ENCODE measurements at places on chromosomes 6 and 20.

DNA sequence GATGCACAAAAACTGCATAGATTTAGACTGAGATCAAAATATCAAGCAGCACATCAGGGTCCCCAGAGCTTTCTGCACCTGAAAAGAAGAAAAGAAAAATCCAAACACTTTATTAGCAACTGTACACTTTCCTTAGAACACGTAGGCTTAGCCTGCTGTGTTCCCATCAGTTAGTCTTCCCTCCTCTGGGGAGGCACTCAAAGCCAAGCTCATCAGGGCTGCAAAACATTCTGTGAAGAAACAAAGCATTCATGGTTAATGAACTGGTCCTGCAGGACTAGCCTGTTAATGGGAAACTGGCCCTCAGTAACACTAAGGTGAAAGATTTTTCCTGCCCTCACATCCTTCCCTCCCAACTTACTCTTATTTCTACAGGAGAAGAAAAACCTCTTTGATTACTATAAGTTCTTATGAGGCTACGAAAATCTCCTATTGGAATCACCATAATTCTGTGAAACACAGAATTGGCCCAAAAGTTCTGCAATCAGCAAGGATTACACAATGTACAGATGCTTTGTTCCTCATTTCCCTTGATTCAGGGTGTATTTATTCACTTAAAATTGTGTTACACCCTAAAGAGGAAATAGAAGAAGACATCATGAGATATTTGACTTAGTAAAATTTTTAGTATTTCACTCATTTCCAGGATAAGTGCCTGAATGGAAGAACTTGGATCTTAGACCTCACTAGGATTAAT is 901.0 kb upstream of the MAP3K7 start:
- no peak for DNase-seq

DNA sequence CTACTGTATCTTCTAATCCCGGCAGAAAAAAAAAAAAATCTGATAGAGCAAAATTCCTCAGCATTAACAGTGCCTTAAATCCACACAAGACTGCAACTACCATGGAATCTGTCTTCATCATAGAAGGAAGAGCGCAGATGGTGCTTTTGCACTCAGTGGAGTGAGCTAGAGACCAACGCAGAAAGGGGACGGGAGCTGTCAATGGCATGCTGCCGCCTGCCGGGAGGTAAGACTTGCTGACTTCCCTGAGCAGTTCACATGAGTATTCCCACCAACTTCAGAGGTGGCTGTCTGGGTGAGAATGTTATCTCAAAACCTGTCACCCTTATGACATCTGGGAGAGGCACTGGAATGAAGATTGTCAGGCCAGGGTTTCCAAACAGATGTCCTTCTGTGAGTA is 35.6 kb downstream of the DZANK1 start:
- no peak for DNase-seq

- DNase-seq = no peak
Measured at GRCh38 chr6:164419099-164419498, 890.3 kb downstream of the C6orf118 start.

DNA sequence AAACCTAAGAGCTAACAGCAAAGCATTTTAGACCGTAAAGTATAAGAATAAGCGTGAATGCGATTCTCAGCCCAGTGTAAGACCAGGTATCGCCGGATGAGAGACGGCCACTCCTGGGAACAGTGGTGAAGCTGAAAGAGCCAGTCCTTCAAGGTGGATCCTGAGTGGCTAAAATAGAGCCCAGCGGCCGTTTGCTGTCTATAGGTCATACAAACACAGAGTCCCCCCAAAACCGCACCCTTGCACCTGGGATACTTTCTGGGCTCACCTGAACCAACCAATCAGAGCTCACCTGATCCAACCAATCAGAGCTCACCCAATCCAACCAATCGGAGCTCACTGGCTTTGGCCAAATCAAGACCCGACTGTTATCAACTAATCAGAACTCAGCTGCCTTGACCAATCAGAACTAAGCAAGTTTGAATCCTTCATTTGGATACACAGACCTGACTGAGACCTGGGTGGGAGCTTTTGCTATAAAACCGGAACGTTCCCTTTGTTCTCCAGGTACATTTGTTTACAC is 248.2 kb downstream of the DLL1 start:
- DNase-seq = no peak

DNA sequence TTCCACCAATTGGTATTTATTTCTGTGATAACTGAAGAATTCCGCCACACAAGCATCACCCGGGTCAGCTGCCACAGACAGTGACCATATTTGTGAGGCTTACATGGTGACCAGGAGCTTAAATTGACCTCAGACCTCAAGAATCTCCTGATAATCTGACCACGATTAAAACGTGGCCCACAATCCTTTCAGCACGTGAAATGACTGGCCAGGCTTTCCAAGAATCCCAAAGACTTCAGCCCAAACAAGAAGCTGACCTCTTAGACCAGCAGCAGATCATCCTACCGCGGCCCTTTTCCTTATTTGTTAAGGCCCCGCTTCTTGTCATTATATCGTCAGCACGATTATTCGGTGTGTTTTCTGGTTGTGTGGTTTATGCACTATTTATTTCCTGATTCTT is 45.6 kb upstream of the CD93 start:
- DNase-seq = no peak

DNA sequence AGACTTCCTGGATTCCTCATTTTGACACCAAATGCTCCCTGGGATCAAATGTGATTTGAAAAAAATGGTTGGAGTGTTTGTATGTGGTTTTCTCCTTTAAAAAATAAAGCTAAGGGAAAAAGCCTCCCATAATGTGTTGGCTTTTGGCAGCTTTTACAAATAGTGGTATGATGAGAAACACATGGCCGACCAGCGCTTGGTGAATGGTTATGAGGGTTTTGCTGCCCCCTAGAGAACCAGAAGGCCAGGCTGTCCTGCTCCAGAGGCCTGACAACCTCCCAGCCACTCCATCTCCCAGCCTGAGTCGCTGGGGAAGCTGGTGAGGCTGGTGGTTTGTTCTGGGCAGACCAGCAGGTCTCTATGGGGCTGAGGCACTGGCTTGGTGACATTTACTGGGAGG is 69.3 kb downstream of the CLIC5 start:
- no peak for DNase-seq

GRCh38 chr6:148867862-148868261 is 121.0 kb downstream of the UST start:
- no peak for DNase-seq

DNA sequence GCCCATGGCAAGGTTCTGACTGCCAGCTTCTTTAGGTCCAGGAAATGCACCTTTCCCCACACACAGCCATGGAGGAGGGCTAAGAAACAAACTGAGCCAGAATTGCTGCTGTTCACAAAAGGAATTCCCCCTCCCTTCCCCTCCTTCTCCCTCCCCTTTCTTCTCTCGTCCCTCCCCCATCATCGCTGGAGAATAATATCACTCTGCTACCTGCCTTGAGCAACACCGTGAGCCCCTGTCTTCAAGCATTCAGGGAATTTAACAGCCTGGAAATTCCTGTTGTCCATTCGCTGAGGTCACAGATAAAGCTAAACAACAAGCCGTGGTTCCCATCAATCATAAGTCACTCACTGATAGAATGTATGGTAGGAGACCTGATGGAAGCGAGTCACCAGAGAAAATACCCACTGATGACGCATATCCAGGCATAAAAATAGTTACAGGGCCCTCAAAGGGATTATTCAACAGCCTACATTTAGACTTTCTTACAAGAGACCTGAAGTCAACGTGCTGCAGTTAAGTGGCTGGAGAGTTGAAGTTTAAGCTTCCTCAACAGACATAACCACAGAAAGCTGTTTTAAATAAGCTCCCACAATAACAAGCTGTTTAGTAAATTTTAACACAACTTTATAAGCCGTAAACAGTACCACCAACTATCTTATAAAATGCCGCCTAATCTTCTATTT is 59.7 kb downstream of the HIVEP2 start:
- peak; percentile 34 for DNase-seq

DNA sequence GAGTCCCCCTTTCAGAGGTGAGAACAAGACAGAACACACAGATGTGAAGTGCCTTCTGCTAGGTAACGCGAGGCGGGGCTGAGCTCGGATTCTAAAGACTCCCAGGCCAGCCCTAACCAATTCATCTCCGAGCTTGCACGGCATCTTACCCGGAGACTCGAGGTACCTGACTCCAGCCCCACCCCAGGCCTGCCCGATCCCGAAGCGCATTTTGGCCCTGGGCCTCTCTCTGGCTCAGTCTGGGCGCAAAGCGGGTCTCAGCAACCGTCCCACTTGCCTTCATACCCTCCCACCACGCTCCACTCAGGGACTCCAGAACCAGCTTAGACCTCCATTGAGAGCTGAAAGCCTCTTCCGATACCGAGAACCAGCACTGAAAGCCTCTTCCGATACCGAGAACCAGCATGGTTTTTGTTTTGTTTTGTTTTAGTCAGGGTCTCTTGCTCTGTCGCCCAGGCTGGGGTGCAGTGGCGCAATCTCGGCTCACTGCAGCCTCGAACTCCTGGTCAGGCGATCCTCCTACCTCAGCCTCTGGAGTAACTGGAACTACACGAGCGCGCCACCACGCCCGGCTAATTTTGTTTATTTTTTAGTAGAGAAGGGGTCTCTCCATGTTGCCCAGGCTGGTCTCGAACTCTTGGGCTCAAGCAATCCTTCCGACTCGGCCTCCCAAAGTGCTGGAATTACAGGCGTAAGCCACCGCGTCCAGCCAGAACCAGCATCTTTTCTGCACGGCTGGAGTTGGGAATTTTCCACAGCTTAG is 557 bp upstream of the DYNLRB1 start:
- DNase-seq = peak; percentile 58

DNA sequence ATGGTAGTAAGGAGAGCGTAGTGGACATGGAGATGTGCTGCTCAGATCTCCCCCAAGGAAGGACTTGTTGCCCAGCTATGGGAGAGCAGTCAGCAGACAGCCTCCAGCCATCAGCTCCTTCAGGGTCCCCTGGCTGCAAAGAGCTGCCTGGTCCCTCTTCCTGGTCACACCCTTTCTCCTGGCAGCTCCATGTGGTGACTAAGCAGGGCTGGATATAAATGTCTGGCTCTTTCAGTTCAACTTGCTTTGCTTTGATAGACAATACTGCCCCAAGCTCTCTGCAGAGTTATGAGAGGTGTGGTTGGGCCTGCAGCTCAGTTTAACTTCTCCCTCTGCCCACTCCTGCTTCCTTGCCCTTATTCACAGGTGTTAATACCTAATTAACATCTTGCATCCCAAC is 64.1 kb upstream of the DDR1 start:
- no peak for DNase-seq

GRCh38 chr6:38453861-38454260 is 185.9 kb downstream of the BTBD9 start:
- DNase-seq = no peak

- no peak for DNase-seq
Measured at GRCh38 chr20:15862178-15862577, 711.1 kb downstream of the KIF16B start.
